Stimulated activated CD4-positive, alpha-beta T cell treated with anti-CD3 and anti-CD28 coated beads, Interleukin-15, amount 100 ng/mL, for 24 hours (primary cell): ENCODE measurements at places on chromosomes 13 and 19.

DNA sequence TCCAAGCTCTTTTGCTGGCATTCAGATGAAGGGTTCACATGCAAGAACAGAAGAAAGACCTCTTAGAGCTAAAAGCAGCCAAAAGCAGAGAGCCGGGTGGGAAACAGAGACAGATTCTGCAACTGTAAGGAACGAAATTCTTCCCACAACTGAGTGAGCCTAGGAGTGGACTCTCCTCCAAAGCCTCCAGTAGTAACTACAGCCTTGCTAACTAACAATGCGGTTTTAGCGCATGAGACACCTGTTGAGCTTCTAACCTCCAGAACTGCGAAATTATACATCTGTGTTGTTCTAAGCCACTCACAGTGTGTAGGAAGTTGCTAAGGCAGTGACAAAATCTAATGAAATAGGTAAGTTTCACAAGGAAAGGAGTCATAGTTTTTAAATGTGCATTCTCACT, 98.1 kb upstream of the SLITRK1 start:
- no peak for DNase-seq

GRCh38 chr13:45521297-45521696, 56.6 kb downstream of the COG3 start:
- no peak for DNase-seq

DNA sequence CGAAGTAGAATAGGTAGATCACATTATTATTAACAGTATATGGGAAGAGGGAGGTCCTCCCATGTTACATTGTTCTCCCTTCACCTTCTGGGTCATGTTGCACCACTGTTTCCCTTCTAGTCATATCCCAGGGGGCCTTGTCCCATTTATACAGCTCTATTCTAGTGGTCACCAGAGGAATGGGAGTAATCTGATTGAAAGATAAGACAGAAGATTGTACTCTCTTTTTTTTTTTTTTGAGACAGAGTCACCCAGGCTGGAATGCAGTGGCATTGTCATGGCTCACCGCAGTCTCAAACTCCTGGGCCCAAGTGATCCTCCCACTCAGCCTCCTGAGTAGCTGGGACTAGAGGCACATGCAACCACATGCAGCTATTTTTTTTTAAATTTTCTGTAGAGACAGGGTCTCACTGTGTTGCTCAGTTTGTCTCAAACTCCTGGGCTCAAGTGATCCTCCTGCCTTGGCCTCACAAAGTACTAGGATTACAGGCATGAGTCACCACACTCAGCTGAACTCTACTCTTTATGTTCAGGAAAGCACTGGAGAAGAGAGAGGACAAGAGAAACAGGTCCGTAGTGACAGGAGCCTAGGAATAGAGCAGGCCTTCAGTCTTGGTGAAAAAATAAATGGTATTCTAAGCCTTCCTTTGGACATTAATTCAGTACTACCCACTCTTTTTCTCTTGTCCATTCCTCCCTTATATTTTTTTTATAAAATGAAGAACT, 4.3 kb upstream of the ZNF529 start:
- no peak for DNase-seq

GRCh38 chr19:46951171-46951986, 68.3 kb upstream of the NPAS1 start:
- DNase-seq = peak; percentile 36

DNA sequence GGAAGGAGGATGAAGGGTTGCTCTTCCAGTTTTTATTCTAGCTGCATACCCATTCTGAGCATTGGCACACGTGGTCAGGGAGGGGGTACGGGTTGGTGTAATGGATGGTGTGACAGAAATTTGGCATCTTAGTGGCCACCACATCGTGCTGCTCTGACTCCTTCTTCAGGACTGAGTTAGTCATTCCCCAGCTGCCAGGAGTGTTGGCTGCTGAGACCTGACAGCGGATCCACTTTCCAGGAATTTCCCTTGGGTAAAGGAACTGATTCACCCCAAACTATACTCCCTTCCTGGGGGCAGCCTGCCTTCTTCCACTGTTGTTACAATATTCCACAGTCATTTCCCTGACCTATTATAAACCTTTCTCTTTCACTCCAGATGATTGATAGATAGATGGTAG, 595.5 kb upstream of the KLHL1 start:
- no peak for DNase-seq

DNA sequence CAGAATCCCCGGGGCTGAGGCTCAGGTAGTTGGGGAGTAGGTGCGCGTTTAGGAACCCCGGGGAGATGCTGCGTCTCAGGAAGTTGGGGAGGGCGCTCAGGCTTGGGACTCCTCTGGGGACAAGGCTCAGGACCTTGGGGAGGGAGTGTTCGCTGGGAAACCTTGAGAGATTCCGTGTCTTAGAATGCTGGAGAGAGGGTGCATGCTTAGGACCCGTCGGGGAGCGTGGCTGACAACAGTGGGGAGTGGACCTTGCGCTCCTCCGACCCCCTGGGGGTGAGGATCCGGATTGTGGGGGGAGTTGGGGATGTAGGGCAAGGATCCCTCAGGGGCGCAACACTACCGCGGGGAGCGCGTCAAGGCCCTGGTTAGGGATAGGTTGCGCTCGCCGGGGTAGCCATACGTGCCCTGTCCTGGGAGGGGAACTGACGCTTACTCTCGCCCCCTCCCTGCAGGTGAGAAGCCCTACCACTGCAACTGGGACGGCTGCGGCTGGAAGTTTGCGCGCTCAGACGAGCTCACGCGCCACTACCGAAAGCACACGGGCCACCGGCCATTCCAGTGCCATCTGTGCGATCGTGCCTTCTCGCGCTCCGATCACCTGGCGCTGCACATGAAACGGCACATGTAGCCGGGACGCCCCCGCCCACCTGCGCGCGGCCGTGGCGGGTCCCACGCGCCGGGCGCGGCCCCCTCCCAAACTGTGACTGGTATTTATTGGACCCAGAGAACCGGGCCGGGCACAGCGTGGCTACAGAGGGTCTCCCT, 2.0 kb downstream of the KLF2 start:
- DNase-seq = peak; percentile 37

DNA sequence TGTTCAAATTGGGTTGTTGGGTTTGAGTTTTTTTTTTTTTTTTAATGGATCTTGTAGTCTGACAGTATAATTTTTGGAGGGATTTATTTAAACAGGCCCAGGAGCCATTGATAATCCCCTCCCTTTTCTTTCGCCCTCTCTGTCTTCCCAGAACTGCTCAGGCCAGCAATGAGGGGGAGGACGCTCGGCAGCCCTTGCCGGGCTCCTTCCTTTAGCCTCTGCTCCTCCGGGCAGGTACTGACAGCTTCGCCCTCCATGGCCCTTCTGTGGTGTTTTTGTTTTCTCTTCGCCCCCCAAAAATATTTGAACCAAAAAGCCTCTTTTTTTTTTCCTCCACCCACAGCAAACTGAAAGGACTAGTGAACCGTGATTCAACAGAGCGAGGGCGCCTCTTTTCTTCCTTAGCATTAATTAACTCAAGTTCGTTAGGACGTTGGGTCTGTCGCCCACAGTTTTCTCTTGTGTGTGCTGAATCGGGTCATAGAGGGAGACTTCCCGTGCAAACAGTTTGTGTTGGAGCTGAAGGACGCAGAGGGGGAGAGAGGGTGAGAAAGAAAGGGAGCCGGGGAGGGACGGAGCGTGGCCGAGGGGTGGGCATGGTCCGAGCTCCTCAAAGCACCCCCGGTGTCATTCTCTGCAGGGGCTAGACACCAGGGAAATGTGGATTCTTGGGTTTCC, 21.5 kb downstream of the NFIX start:
- DNase-seq = no peak

- DNase-seq = no peak
Observed at GRCh38 chr19:28794301-28794700, 418.6 kb downstream of the UQCRFS1 start.

- DNase-seq = peak; percentile 55
Observed at GRCh38 chr19:35211545-35212230, 16.9 kb downstream of the FAM187B start.

GRCh38 chr19:44608391-44608821, 5.0 kb upstream of the IGSF23 start:
- DNase-seq = no peak

- DNase-seq = peak; percentile 27
Observed at GRCh38 chr13:19587635-19588300, 26.4 kb upstream of the TPTE2 start.

GRCh38 chr13:30002577-30002976, 152.2 kb upstream of the UBL3 start:
- DNase-seq = no peak

DNA sequence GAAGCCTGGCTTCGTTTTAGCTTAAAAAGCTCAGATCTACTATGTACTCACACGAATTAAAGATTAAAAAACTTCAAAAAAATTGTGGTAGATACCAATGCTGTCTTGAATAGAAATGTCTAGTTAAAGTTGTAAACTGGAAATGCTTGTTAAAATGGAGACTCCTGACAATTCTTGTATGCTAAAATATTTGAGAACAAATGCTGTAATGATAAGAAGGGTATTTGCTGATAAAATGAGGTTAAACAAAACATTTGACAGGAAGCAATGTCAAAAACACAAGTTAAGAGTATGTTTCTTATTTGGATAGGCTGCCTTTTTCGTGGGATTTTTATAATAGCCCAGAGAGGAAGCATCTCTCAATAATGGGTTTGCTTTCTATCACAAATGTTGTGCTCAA, 48.0 kb upstream of the POSTN start:
- DNase-seq = no peak

- no peak for DNase-seq
Observed at GRCh38 chr13:79491715-79492114, 10.8 kb downstream of the NDFIP2 start.

GRCh38 chr19:49894011-49894664, 2.5 kb downstream of the IL4I1 start:
- DNase-seq = no peak

- DNase-seq = no peak
Observed at GRCh38 chr13:91312324-91312723, 35.2 kb upstream of the MIR17HG start.

- no peak for DNase-seq
Observed at GRCh38 chr13:42322806-42323205, 50.9 kb downstream of the AKAP11 start.

GRCh38 chr13:24147570-24147963, 13.0 kb upstream of the SPATA13 start:
- DNase-seq = no peak

GRCh38 chr19:13104360-13104847, 1.7 kb upstream of the LYL1 start:
- peak; percentile 80 for DNase-seq

- no peak for DNase-seq
Observed at GRCh38 chr13:42832341-42833096, 51.1 kb downstream of the FAM216B start.

DNA sequence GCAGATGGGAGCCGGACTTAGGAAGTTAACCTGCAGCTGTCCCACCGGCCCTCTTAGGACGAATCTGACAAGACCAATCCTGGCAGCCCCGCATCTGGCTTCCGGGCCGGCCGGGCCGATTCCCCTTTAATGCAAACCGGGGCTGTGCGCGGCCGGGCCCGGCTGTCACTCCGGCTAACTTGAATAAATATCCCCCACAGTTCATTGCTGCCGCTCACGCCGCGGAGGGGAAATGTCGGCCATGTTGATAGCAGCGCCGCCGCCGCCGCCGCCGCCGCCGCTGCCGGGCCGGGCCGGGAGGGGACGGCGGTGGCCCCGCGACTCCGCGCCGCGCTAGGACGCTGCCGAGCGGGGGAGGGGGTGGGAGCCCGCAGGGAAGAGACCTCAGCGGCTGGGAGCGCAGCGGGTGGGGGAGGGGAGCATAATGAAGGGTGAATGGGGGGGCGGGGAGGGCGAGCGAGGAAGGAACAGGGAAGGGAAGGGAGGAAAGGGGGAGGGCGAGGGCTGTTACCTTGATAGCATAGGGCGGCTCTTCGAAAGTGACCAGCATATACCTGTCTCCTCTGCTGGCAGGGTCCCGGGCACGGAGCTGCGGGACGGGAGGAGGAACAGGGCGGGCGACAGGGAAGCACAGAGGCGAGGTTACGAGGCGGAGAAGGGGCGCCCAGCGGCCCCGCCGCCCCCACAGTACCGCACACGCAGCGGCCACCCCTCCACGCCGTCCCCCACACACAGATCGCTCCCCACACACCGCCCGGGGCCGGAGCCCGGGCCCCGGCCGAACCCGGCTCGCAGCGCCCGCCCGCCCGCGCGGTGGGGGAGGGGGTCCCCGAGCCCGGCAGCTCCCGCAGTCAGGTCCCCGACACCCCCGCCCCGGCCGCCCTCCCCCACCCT, 1.1 kb downstream of the INTS6 start:
- DNase-seq = peak; percentile 84

DNA sequence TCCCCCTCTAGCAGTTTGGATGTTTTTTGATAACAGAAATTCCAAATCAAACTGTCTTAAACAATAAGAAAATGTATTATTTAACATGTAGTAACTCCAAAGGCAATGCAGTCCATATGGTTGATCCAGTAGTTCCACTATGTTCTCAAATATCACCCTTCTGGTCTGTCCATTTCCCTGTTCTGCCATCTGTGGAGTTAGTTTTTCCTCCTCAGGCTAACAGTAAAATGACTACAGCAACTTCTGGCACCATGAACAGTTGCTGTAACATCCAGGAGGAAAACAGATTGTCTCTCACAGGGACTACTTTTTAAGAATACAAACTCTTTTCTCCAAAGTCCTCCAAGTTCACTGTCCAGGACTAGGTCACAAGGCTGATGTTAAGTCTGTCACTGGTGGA, 455.4 kb downstream of the FGF14 start:
- no peak for DNase-seq

DNA sequence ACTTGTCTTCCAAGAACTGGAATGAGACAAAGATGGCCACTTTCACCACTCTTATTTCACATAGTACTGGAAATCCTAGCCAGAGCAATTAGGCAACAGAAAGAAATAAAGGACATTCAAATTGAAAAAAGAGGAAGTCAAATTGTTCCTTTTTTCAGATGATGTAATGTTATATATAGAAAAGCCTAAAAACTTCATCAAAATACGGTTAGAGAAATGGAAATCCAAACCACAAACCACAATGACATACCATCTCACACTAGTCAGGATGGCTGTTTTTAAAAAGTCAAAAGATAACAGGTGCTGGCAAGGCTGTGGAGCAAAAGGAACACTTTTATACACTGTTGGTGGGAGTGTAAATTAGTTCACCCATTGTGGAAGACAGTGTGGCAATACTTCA, 113.3 kb upstream of the SPRY2 start:
- no peak for DNase-seq

- peak; percentile 58 for DNase-seq
Observed at GRCh38 chr19:14475251-14476073, at the start of gene PTGER1. PTGER1 (minus strand) TSS chr19:14475354; CDS start chr19:14474320, 1,034 bp downstream.

GRCh38 chr13:21723807-21724505, 53.1 kb downstream of the FGF9 start:
- no peak for DNase-seq

- DNase-seq = no peak
Observed at GRCh38 chr13:59450229-59450628, 713.5 kb downstream of the DIAPH3 start.

GRCh38 chr13:101556676-101557123, 104.2 kb downstream of the ITGBL1 start:
- no peak for DNase-seq

GRCh38 chr13:38582133-38582532, 104.7 kb upstream of the FREM2 start:
- no peak for DNase-seq

GRCh38 chr19:18266771-18267686, 7.2 kb downstream of the IQCN start:
- no peak for DNase-seq
